ENCODE measurements at places on chromosomes 5 and 9.

- DNase-seq = no peak
Observed at GRCh38 chr5:74948031-74948546, 81.9 kb upstream of the FAM169A start.

GRCh38 chr5:59254055-59254687 is 639.4 kb downstream of the PDE4D start:
- no peak for DNase-seq

DNA sequence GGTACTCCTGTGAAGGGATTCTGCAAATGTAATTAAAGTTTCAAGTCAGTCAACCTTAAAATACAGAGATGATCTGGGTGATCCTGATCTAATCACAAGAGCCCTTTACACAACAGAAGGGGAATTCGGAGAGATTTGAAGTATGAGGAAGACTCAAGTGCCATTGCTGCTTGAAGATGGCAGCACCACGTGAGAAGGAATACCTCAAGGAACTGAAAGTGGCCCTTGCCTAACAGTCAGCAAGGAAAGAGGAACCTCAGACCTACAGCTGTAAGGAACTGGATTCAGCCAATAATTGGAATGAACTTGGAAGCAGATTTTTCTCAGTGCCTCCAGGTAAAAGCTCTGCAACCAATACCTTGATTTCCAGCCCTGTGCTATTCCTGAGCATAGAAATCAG is 87.4 kb downstream of the THBS4 start:
- no peak for DNase-seq

DNA sequence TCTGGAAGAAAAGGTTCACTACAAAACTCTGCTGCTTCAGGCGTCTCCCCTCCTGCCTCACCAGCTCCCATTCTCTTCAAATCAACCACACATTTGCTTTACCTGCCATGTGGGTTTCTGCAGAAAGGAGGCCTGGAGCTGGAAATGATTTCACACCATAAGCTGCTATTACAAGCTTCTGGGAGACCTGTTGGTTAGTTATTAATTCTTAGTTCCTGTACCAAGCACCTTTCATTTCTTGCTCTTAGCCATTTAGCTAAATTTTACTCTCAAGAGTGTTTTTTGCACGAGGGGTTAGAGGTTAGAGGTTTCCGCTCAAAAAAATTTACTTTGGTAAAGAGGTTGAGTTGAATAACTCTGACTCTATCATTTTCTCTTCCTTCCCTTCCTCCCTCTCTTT is 70.3 kb downstream of the MAP1B start:
- no peak for DNase-seq

- DNase-seq = no peak
Observed at GRCh38 chr5:2185646-2186471, 303.1 kb upstream of the IRX4 start.

GRCh38 chr9:21812415-21812814 is 10.0 kb downstream of the MTAP start:
- no peak for DNase-seq

DNA sequence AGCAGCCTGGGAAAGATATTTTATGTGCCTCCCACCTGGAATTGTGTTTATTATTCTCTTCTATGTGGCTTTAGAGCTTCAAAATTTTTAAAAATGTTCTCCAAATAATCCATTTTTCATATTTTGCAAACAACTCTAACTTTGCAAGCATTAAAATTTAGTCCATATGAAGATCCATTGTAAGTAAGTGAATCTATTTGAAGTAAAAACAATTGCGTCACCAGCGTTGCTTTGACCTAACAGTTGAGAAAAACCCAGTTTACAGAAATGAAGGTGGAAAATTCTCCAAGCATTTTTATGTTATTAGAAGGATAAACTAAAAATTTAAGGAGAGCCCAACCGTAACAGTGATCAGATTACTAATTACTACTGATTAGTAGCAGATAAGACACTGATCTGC is 38.9 kb upstream of the TLX3 start:
- no peak for DNase-seq

DNA sequence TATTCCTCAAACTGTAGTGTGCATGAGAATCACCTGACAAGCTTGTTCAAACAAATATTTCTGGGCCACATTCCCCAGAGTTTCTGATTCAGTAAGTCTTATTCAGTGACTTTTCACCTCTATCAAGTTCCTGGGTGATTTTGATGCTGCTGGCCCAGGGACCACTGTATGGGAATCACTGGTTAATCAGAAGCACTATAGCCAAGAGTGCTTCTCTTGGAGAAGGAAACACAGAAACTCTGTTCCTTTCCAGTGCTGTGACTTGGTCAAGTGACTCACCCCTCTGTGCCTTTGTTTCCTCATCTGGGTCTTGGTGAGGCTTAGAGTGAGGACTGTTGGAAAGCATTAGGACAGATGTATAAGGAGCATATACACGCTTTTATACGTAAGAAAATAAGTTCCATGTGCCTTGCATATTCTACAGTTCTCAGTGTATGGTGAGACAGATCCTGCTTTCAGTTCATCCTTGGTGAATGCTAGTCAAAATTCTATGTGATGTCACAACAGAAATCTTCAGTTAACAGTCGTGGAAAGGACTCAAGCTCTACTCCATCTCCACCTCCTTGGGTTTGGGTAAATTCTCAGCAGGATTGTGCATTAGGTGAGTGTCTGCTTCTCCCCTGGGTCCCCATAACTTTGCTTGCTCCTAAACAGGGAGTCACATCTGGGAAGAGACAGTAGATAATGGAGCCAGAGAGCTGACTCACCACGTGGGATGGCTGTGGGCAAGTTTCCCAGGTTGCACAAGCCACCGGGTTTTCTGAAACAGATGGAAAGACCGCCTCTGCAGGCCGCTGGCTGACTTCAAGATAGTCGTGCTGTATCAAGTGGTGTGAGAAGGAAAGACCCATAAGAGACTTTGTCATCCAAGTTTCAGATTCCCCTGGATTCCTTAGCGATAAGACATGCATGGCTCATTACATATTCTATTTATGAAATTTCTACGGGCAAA is 117.0 kb downstream of the NXNL2 start:
- DNase-seq = no peak
